ENCODE measurements at places on chromosomes 1 and 21.
A peak's percentile ranks its signal among the peaks of the same experiment; 100 is the strongest.

- no peak for DNase-seq
These were observed 5.8 kb downstream of the PLCH2 start for GRCh38 chr1:2481885-2482284.

- DNase-seq, result no peak
These were observed 116.0 kb upstream of the KCNJ6 start for GRCh38 chr21:38032082-38032801.

- peak; percentile 92 for DNase-seq
These were observed 473.3 kb downstream of the MRPL39 start for GRCh38 chr21:25133939-25134338.

DNA sequence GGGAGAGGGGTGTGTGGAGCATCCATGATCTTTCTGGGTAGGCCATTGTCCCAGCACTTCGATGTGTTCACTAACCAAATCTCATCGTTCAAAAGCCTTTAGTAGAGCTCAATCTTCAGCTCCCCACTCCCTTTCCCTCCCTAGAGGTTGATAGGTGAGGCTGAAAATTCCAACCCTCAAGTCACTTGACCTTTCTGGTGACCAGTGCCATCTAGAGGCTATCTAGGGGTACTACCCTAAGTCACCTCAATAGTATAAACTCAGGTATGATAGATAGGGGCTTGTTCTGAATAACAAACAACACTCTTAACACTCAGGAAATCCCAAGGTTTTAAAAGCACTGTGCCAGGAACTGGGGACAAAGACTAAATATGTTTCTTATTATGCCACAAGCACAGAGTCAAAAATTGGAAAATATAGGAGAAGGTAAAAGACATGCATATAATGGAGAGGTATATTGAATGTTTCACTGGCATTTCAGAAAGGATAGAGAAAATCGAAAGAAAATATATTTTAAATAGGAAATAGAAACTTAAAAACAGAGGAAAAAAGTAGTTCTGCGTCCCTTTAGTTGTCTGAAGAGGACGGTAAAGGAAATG is 42.9 kb upstream of the CD53 start:
- DNase-seq, result peak; percentile 1

DNA sequence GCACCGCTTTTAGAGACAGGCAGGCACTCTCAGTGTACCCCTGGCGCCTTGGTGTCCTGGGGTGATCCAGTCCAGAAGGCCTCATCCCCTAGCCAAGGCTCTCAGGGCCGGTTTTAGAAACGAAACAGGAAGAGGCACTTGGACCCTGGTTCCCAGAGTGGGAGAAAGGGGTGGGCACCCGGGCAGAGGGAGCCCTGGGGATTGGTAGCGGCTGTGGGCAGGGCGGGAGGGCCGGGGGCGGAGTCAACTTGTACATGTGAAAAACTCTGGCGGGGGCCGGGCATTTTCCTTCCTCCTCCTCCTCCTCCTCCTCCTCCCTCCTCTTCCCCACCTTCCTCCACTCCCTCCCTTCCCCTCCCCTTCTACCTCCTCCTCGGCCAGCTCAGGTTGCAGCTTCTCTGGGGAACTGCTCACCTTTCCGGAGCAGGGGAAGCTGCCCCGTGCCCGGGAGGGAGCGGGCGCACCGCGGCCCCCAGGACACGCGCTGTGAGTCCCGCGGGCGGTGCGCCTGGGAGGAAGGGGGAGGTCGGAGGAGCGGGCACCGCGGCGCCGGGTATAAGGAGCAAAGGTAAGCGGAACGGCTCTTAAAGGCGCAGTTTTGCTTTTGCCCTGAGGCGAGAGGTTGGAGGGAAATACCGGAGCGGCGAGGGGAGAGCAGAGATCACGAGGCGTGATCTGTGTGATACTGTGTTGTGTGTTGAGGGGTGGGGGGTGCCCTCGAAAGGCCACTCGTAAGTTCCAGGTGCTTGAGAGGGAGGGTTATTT is at the start of gene CDK18:
Gene CDK18, plus strand, starts transcription at position 359 of the 765 bp plus-strand sequence. CDS start 18,499 bp downstream, outside the sequence.
- peak; percentile 38 for DNase-seq

GRCh38 chr1:14894811-14895560 is 258.6 kb upstream of the TMEM51 start:
- DNase-seq, result no peak

DNA sequence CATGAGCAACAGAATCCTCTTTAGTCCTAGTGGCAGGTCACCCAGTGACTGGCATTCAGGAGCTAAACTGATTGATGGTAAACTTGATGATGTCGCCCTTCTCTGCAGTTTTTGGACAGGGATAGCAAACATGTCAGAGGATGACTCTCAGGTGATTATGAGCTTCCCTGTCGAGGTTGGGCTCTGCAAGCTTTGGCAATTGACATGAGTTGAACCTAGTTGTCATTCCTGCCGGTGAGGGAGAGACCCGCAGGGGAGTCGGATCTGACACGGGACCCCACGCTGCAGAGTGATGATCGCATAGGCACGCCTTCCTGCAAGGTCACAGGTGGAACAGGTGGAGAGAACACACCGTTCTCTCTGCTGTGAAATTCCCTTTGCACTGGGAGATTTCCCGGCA is 438.0 kb upstream of the VAMP3 start:
- no peak for DNase-seq

DNA sequence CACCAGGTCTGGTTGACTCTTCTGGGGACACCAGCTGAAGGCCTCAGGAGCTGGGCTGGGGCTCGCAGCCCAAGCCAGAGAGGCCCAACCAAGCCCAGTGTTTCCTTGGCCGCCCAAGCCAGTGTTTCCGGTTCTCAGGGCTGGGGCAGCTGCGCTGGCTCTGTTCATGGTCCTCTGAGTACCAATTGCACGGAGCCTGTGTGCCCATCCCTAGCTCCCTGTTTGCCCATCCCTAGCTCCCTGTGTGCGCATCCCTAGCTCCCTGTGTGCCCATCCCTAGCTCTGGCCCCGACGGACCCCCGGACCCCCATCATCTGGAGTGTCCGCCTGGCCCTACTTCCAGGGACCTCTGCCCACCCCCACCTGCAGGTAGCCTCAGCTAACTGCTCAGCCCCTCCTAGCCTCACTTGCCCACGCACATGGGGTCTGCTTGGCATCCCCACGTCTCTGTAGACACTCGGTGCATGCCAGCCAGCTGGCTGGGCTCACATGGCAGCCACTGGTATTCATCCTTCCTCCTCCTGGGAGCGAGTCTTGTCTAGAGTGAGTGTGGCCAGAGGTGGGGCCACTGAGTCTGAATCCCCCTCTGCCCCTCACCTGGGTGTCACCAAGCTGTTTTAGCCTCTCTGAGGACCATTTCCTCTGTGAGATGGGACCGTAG is 64.0 kb downstream of the WNT9A start:
- DNase-seq, result no peak

DNA sequence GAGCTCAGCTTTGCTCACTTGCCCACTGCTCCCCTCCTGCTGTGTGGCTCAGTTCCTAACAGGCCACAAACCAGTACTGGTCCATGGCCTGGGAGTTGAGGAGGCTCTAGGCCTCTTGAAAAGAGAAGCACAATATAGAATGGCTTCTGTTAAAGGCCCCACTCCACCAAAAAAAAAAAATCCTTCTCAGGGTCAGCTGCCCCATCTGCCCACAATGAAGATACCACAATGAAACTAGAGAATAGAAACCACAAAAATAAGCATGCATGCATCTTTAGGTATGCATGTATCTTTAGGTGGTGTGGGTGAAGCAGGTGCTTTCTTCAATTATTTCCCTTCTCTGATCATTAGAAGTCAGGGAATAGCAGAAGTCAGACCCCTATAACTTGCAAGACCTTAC is 620.4 kb upstream of the BEND5 start:
- DNase-seq, result no peak

GRCh38 chr1:40708750-40709099 is 17.2 kb downstream of the NFYC start:
- peak; percentile 85 for DNase-seq

- peak; percentile 70 for DNase-seq
These were observed 22.8 kb downstream of the DHRS3 start for GRCh38 chr1:12594966-12595756.

DNA sequence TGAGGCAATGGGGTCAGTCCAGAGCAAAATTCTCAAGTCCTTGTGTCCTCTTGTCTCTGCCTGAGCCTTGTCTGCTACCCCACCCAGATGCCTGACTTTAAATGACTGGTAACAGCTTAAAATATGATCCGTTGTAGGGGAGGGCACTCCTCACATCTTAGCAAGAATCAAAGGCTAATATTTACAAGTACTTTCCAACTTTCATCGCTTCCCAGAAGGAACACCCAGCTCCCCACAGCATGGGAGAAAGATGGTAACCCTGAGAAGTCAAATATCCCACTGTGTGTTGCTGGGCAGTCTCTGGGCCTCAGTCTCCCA is 5.2 kb downstream of the ECE1 start:
- no peak for DNase-seq

DNA sequence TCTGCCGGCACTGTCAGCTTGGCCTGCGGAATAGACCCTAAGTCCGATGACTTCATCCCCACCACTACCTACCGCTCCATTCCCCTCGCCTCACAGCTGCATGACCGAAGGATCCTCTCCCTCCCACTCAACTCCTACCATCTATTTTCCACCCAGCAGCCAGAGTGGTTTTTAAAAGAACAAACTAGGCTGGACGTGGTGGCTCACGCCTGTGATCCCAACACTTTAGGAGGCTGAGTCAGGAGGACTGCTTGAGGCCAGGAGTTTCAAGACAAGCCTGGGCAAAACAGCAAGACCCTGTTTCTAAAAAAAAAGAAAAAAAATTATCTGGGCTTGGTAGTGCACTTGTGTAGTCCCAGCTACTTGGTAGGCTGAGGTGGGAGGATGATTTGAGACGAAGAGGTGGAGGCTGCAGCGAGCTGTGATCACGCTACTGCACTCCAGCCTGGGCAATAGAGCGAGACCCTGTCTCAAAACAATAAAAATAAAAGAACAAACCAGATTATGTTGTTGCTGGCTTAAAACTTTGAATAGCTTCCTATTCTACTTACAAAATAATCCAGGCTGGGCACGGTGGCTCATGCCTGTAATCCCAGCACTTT is 59.0 kb downstream of the UBIAD1 start:
- DNase-seq, result no peak

DNA sequence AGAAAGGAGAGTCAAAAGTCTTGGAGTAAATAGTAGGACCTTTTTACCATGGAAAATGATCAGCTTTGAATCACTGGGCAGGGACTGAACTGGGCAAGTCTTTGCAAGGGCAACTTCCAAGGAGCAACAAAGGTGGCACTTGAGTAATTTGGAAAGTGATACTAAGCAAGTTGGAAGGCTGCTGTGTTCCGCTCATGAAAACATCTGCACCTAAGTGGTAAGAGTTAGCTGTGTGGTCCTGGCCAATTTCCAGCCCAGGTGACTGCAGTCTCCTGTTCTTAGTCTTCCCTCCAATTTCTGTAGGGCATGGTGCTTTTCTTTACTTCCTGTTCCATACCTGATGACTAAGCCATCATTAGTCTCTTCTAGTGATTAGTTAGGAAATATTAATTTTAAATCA is 35.5 kb upstream of the PRDM2 start:
- DNase-seq, result no peak

DNA sequence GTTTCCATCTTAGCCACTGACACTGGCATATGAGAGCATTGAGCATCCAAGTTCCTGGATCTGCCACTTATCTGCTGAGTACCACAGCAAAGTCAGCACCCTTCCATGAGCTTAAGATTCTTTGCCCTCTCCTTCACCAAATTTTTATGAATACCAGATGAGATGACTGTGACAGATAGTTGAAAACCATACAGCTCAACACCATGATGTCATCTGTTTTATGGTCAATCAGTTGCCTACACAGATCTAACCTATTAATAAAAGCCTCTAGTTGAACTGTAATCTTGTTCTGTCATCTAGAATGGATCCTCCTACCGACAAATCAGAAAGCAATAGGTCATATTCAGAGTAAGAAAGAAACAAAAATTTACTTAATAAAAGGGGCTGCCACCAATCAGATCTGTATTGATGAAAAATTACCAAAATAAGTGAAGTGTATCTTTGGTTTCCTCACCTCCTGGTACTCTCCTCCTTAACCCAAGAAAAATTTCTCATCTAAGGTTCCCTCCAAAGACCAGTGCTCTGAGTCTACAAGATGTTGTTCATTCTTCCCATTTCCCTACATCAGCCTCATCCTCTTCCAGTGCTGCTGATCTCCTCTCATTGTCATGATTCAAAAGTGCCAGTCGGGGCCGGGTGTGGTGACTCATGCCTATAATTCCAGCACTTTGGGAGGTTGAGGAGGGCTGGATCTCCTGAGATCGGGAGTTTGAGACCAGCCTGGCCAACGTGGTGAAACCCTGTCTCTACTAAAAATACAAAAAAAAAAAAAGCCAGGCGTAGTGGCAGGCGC is 138.8 kb upstream of the CTTNBP2NL start:
- DNase-seq, result no peak

- no peak for DNase-seq
These were observed 48.3 kb downstream of the ADGRL2 start for GRCh38 chr1:81848880-81849682.

DNA sequence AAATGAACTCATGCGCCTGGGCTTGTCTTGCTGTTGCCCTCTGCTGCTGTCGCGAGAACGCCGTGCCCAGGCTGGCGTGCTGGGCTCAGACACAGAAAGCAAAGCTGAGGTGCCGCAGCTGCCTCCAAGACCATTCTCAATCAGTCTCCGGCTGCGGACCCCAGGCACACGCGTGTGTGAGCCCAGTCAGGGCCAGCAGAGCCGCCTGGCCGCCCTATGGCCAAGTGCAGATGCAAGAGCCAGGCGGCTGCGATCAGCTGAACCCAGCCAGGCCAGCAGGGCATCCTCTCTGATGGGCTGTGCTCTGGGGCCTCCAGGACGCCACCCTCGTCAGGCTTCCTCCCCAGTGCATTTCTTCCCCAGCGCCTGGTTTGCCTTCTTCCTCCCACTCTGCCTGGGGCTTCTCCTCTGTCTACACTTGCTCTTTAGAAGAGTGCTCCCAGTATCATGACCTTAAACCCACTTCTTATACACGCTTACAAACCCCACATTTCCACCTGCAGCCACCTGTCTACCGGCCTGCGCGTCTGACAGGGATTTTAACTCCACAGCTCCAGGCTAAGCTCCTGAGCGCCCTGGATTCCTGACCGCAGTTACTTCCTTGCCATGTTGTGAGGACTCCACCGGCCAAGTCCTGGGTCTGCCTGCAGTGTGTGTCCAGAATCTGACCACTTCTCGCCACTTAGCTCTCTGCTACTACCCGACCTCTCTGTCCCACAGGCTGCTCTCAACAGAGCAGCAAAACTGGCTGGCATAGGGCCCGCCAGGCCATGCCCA is 21.7 kb upstream of the LRRC47 start:
- DNase-seq, result no peak

GRCh38 chr1:173853074-173853473 is 14.7 kb downstream of the GAS5 start:
- DNase-seq, result peak; percentile 32

DNA sequence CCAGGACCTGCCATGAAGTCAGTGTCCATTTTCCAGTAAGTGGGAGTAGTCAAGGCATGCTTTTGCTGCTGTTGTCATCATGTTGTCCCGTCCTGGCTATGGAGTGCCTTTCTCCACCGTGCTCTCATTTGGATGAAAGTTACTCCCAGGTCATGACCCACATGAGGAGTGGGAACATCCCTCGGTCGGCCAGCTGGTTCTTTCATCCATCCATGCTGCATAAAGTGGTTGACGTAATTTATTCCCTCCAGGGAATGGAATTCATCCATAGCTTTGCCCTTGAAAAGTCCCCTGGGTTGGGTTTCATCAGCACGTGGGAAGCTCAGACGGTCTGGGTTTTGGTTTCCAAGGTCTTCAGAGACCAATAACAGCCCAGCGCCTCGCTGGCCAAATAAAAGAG is 11.6 kb downstream of the PLA2G2A start:
- DNase-seq, result no peak

Data from fibroblast of skin of scalp (primary cell).